Non-pigmented ciliary epithelial cell (primary cell): ENCODE measurements at places on chromosomes 5 and 9.
A peak's percentile ranks its signal among the peaks of the same experiment; 100 is the strongest.

DNA sequence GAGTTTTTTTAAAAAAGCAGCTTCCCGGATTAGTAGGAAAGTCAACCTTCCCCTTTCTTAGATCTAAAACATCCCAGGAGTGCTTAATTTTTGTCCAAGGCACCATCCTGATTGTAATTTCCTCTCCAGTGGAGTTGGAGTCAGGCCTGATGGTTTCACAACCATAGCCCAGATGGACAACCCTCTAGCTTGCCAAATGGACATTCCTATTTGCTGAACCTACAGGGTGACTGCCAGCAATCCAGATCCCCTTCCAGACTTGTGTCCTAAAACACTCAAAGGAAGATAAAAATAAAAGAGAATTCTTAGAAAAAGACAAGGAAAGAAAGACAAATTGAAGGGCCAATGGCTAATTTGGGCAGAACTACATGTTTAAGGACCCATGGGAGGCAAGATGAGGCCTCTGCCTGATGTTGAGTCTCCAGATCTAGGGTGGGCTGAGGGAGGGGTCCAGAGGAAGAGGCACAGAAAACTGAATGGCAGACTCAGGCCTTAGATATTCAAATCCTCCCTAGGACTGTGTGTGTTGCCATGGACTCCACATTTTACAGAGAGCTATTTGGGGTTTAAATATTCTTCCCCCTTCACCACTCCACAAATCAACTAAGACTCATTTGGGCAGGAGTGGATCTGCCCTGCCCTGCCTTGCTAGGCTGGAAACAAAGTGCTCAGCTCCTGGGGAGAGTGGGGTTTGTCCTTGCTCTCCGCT lies 38.5 kb upstream of the SLC44A1 start:
- DNase-seq: peak; percentile 46

- DNase-seq: no peak
Observed at GRCh38 chr5:142280066-142281007, 44.5 kb downstream of the SPRY4 start.

DNA sequence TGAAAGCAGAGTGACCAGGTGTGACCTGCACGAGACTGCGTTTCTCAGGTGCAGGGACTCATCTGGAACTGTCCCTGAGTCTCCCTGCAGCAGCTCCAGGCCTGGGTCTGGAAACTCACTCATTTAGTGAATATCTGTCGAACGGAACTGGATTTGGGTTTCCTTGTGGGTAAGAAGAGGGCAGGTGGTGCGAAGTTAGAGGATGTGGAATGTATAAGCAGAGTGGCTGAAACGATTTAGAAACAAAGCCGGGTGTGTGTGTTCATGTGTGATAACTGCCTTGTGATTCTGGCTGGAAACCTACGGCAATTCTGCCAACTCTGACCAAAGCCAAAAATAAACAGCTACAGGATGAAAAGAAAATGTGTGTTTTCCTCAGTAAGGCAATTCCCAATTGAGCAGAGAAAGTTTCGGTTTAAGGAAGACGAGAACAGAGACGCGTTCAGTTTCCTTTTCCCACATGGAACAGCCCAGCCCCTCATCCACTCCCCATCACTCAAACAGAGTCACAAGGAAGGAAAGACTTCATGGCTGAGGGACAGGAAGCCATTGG lies 130.3 kb downstream of the NSG2 start:
- no peak for DNase-seq

DNA sequence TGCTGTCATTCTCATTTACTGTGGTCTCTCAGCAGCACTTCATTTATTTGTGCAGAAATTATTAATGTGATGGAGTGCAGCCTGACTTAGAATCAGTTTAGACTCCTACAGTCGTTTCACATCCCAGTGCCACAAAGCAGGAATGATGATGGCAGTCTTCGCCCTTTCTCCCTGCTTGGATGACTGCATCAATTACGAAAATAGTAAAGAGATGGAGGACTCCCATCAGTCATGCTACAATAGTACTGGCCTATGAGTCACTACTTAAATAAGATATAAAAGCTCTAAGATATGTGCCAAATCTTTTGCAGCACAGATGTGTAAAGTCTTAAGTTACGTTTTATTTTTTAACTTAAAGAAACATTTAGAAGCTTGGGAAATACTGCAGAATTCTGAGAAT lies 263.9 kb downstream of the CHSY3 start:
- DNase-seq: no peak

GRCh38 chr9:4618700-4619099 lies 43.4 kb upstream of the PLPP6 start:
- DNase-seq: no peak

DNA sequence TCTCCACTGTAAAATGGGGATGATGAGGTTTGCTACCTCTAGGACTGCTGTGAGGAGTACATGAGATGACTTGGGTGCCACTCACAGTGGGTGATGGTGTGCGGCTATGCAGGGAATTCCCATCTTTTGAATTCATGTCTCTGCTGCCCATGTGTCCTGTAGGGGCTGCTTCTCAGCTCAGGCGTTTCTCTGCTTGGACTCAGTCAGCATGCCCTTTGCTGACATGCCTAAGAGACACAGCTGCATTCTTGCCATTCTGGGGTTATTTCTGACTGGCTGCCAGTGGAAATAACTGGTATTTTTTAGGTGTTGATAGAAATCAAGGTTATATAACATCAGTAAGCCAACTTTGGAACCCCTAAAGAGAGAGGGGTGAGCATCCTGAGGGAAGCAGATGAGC lies 24.3 kb upstream of the XPA start:
- DNase-seq: no peak
